ENCODE measurements at places on chromosomes 11 and 22.

GRCh38 chr11:19689281-19690000 lies 23.2 kb upstream of the NAV2 start:
- no peak for DNase-seq

DNA sequence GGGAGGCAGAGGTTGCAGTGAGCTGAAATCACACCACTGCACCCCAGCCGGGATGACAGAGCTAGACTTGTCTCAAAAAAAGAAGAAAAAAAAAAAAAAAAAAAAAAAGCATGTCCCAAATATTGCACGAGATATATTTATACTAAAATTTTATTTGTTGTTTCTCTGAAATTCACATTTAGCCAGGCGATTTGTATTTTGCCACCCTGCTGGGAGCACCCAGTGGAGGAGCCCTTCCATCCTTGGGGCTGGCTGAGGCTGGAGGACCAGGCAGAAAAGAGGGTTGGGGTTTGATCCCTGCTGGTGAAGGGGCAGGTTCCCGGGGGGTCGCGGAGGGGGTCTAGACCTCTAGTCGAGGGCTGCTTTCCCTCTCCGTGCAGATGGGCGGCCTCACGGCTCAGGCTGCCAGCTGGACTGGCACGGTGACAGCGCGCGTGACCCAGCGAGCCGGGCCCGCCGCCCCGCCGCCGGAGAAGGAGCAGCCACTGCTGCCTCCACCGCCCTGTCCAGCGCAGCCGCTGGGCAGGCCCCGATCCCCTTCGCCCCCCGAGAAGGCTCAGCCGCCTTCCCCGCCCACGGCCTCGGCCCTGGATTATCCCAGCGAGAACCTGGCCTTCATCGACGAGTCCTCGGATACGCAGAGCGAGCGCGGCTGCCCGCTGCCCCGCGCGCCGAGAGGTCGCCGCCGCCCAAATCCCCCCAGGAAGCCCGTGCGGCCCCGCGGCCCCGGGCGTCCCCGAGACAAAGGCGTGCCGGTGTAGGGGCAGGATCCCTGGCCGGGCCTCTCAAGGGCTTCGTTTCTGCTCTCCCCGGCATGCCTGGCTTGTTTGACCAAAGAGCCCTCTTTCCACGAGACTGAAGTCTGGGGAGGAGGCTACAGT lies 952 bp upstream of the CATSPERZ start:
- no peak for DNase-seq

- DNase-seq: no peak
Measured at GRCh38 chr11:12214751-12215150, 104.4 kb downstream of the MICAL2 start.

DNA sequence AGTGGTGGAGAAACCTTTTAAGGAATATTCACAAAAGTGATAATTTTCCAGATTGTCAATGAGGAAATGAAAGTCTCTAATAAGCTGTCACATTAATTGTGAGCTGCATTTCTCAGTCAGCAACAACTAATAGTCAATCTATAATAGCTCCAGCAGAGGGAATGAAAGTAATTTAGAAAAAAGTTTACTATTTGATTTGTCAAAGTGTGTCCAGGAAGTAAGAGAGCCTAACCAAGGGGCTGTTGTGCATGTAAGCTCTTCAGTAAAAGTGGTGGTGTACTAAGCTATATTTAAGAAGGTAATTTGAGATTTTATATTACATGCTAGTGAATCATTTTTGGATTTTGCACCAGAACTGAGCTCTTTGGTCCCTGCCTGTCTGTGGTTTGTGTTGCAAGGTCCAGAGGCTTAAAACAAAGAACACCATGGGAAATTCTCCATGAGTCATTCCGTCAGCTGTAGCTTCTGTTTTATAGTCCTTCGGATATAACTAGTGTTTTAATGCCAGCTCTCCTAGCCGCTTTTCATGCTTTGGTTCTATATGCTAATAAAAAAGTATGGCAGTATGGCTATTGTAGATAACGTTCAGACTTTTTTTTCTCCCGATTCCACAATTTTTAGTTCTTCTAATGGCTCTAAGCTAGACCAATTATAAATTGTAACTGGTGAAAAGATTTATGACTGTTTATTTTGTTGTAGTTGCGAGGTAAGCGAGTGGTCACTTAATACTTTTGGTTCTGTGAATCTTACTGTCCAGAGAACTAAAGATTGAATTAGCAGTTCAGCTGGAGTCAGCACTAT lies 64.6 kb downstream of the ARHGEF12 start:
- DNase-seq: peak; percentile 97

- no peak for DNase-seq
Measured at GRCh38 chr11:114287154-114287553, 9.0 kb upstream of the NNMT start.

GRCh38 chr22:22773979-22774604 lies 113.5 kb upstream of the IGLL5 start:
- DNase-seq: no peak

DNA sequence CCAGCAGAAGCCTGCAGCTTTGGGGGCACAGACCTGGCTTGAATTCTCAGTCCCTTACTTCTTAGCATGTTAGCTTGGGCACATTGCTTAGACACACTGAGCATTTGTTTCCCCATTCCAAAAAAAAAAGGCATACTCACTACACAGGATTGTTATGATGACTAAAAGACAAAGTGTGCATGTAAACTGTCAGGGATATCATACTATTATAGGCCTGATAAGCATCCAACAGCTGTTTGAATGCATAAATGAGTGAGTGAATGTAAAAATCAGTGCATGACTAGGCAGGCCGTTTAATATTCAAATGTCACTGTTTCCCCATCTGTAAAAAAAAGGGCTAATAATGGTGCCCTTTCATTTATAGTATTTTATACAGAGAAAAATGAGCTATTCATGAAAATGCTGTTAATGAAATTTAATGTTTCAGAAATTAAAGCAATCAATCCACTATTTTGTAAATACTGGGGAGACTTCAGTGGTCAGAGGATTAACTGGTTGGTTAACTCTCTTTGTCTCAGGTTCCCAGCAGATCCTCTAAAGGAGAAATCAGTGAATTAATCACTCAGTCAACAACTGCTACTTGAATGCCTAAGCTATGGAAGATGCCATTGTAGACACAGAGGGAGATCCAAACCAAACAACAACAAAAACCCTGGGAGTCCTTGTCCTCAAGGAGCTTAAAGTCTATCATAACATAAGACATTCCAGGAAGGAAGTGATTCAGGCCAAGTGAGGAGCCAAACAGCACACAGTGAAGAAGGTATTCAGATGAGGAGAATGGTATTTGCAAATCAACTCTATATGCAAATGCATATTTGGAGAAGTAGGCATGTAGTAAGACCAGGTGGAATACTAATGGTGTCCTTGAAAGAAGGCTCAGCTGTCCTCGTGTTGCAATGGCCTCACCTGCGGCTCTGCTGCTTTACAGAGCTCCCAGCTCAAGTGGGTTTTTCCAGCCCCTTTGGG lies 26.8 kb downstream of the BARX2 start:
- no peak for DNase-seq

- DNase-seq: no peak
Measured at GRCh38 chr22:26481112-26481693, 2.4 kb downstream of the HPS4 start.

- peak; percentile 17 for DNase-seq
Measured at GRCh38 chr11:109241988-109242536, 179.9 kb upstream of the C11orf87 start.

- no peak for DNase-seq
Measured at GRCh38 chr11:83855237-83855636, 569.1 kb upstream of the CCDC90B start.

GRCh38 chr11:129453293-129453721 lies 77.7 kb downstream of the BARX2 start:
- DNase-seq: no peak

DNA sequence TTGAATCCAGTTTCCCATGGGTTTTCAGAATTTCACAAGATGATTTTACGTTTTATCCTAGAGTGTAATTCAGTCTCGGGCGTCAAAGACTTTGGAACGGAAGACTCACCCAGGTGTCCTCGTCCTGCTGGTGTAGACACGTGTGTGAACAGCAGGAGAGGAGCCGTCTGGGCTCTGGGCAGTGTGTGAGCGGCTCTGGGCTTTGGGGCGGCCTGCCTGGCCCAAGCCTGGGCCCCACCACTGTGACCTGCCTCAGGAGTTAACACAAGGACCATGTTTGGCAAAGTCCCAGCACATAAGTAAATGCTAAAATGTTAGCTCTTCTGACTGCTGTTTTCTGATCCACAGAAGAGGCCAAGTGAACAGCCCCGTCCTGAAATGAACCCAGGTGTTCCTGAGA lies 1093.3 kb downstream of the BRD1 start:
- DNase-seq: no peak

- DNase-seq: no peak
Measured at GRCh38 chr11:40219401-40219800, 1240.1 kb downstream of the LRRC4C start.

DNA sequence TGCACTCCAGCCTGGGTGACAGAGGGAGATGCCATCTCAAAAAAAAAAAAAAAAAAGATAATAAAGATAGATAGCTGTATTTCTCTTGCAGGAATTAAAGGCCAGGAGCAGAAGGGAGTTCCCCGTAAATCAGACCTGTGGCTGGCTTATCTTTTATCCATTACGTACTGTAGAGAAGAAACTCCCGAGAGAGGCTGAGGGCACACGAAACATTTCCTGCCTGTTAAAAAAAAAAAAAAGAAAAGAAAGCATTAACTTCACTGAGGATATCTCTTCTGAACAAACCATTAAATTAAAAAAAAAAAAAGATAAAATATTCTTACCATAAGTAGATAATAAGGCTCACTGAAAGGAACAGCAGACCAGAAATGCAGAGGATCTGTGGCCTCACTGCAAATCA lies 22.5 kb downstream of the P4HA3 start:
- peak; percentile 52 for DNase-seq

DNA sequence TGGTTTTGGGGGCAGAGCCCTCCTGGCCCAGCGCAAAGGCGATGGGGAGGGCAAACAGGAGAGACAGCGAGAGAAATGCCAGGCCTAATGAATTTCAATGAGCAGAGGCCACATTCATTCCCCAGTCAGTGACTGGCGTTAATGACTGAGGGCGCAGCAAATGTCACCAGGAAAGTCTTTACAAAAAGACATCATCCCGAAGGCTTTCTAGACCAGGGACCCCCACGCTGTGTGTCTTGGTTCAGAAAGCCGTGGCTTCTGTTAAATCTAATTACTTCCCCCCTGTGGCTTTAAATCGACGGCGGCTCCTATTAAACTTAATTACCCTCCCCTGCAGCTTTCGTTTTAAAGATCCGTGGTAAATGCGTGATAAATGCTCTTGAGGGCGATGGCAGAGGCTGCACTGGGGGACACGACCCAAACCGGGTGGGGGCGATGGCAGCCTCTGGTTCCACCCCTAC lies 1.6 kb upstream of the FGF19 start:
- DNase-seq: no peak

DNA sequence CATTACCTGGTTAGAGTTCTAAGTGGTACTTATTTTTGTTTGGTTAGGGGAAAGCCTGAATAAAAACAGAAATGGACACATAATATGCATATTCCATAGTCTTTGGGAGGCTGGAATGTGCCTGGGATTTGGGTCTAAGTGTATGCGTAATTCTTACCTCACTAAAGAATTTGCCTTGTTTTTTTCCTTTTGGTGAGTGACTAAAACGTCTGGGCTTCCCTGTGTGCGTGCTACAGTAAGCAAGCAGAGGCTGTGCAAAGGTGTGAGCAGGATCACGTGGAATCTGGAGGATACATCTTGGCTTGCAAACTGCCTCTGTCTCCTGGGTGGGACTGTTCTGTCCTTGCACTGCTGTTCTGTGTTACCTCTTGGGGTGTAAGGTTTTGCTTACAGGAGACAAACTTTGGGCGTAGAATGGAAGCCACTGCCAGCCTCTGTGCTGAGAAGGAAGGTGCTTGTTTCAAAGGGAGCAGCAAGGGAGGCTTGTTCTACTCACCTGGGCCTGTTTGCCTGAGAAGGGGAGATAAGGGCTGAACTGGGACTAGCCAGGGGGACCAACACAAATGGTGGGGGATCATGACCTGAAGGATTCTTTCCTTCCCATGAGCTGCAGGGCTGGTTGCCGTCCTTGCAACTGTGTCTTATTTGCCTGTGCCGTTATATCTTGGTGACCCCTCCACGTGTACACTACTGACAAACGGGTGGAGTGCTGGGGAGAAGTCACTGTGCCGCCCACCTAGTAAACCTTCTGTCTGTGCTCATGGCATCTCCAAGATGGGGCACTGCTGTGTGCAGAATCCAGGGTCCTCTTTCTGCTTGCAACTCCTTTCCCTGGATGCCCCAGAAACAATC lies 4.5 kb downstream of the NEAT1 start:
- peak; percentile 64 for DNase-seq

DNA sequence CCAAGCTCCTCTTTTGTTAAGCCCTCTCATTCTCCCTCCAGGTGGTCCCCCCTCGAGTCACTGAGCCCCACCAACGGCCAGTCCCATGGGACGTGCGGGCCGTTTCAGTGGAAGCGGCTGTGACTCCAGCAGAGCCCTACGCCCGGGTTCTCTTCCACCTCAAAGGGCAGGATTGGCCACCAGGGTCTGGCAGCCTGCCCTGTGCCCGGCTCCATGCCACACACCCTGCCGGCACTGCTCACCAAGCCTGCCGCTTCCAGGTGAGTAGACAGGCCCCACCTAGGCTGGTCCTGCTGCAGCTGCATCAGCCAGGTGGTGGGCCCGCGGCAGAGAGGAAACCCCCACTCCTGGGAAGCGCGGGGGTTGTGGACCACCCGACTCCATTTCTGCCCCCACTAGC lies 3.3 kb downstream of the TMEM132A start:
- DNase-seq: no peak

DNA sequence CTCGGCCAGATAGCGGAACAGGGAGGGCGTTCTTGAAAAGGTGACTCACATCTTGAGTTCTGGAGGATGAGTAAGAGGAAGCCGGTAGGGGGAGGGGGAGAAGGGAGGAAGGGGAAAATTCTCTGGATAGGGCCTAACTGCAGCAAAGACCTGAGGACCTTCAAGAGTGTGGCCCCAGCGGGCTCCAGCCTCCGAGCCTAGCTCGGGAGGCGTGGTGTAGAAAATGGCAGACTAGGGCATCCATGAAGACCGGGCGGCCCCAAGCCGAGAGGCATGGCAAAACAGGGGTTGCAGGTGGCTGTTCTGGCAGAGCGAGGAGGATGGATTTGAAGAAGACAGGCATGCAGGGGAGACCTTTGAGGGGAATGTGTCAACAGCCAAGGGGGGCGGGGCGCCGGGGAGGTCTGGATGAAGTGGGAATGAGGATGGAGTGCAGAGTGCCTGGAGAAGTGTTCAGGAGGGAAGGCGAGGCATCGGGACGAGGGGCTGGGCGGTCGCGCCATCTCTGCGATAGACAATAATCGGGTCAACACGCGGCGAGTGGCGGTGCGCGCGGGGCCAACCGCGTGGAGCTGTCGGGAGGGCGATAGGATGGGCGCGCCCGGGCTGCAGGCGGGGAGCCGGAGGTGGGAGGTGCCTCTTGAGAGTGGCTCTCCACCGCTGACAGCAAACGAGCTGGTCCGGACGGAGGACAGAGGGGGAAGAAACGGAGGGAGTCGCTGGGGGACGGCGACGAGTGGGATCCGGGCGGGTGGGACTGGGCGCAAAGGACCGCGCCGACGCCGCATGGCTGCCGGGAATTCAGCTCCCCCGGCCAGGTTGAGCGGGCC lies 40.0 kb upstream of the CREB3L1 start:
- peak; percentile 95 for DNase-seq

DNA sequence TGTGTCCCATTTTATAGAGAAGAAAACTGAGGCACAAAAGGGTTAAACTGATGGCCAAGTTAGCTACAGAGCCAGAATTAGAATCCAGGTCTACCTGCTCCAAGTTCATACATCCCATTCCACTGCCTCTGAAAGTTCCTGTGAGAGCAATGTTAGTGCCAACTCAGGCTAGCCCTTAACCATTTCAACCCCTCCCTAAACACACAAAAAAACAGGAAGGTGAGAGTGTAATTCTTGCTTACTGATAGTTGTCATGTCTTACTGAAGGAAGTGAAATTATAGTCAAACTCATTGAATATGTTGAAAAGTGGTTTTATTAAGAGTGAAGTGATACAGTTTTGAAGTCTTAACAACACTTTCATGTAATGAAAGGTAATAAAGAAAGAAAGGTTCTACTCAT lies 2.9 kb upstream of the E2F8 start:
- no peak for DNase-seq
